Stimulated activated CD4-positive, alpha-beta T cell treated with anti-CD3 and anti-CD28 coated beads, Interleukin-1b, Interleukin-23, amount 100 ng/mL, for 1 hour (primary cell): ENCODE measurements at places on chromosomes 1 and 21.

GRCh38 chr1:163974120-163974519 is 584.9 kb upstream of the PBX1 start:
- no peak for DNase-seq

DNA sequence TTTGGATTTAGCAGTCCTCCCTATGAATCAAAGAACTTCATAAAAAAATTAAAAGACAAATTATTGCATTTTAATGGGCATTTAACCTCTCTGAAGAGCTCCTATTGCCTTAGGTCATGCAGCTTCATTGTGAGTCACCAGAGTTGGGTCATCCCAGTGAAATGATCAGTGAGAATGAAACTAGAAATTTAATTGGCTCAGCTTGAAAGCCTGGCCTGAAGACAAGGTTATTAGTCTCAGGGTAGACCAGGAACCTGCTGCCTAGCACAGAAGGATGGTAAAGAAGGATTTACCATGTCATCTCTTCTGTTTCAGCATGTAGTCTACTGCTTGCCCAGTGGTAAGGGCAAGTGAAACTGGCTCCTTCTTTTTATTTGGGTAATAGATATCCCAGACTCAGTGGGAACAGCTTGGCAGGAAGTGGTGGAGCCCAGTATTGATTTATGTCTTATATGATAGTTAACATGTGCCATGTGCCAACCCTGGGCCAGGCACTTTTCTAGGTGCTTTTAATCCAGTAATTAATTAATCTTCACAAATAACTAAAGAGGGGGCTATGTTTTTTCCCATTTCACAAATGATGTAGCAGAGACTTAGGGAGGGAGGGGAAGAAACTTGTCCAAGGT is 23.6 kb downstream of the LAMC2 start:
- no peak for DNase-seq

DNA sequence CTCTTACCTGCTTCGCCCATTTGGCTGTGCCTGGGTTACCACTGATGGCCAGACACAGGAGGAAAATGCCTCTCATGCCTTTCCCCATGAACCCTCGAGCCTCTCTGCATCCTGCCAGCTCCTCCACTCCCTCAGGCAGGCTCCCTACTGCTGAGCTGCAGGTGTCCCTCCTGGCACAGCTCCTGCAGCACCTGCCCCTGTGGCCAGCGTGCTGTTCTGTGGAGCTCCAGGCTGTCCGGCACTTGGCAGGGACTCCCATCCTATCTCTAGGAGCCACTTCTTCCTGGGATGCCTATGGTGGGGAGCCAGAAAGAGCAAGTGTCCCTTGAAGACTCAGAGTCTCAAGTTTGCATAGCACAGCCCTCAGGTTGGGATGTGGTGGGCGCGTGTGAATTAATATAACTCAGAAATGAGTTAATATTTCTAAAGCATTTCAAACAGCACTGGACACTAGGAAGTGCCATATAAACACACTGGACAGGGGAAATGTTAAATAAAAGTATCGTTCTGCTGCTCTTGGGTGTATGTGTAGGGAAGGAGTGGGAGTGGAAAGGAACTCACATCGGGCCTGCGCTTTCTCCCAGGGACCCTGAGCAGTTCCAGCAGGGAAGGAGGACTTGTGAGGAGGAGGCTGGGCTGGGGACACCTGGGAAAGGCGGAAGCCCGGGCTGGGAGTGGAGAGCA is 2.7 kb downstream of the LRRC71 start:
- DNase-seq = no peak

- no peak for DNase-seq
Measured at GRCh38 chr1:29420202-29420601, 183.9 kb downstream of the PTPRU start.

GRCh38 chr21:33162436-33162951 is 67.2 kb upstream of the IFNAR2 start:
- no peak for DNase-seq

- no peak for DNase-seq
Measured at GRCh38 chr21:39077876-39078275, 105.4 kb downstream of the PSMG1 start.

DNA sequence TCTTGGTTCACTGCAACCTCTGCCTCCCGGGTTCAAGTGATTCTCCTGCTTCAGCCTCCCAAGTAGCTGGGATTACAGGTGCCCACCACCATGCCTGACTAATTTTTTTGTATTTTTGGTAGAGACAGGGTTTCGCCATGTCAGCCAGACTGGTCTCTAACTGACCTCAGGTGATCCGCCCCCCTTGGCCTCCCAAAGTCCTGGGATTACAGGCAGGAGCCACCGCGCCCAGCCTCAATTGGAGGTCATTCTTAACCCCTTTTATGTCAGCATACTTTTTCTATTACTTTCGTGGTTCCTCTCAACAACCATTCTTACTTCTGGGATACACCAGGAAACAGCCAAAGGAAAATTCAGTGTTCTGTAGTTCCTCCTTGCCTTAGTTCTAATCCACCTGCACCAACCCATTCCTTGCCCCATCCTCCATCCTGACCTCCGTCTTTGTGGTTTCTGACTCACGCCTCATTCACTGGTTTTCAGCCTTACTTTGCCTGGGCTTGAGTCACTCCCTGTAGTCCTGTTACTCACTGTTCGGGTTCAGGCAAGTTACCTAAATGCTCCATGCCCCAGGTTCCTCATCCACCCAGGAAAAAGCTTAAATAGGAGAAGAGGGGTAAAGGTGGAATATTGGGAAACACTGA is 12.9 kb upstream of the BCL10 start:
- DNase-seq = no peak

GRCh38 chr1:203182387-203182953 is 4.0 kb downstream of the CHI3L1 start:
- DNase-seq = no peak

DNA sequence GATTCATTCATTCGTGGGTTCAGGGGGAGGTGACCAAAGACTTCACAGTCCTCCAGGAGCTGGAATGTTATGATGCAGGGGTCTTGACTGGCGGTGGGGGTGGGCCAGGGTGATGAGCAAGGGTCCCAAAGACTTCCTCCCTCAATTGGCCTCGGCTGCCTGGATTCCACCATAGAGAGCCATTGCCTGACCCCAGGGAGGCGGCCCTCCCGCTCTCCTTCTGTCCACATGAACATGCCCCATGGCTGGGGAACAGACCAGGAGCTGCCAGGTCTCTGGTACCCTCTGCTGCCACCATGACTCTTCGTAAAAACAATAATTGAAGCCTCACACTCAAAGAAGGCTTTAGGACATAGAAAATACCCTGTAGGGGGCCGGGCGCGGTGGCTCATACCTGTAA is 102.5 kb upstream of the CASZ1 start:
- DNase-seq = no peak

GRCh38 chr1:76186554-76187170 is 112.1 kb downstream of the ST6GALNAC3 start:
- DNase-seq = no peak

- DNase-seq = no peak
Measured at GRCh38 chr1:5936126-5936525, 56.1 kb downstream of the NPHP4 start.

DNA sequence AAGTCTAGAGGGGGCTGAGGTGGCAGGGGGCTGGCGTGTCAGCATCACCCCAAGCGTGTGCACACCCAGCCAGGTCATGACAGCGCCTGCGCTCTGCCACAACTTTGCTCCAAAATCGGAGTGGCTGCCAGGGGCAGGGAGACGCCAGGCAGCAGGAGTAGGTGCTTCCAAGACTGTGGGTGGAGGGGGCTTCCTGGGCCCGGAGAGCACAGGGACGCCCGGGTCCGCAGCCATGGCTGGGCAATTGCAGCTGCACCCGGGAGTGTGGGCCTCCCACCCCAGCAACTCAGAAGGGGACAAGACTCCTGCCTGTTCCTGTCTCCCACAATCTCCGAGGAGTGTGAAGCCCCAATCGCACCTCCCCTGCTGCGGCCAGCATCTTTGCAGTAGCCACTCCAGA is 53.1 kb upstream of the CYYR1 start:
- DNase-seq = no peak

- DNase-seq = no peak
Measured at GRCh38 chr1:170095976-170096748, 21.7 kb upstream of the KIFAP3 start.

- DNase-seq = no peak
Measured at GRCh38 chr1:61318319-61319125, 236.2 kb downstream of the NFIA start.

DNA sequence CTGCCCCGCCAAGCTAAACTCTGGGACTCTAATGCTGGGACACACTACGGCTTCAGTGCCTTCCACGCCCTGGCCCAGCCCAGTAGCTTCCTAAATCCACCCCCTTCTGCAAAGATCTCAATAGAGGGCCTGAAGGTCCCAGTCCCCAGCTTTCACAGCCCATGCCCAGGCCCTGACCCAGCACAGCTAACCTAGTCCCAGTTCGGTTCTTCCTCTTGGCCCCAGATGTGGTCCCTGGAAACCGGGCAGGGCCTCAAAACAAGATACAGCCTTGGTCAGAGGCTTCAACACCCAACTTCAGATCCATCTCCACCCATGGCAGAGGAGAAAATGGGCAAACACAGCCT is 646 bp upstream of the PDZK1IP1 start:
- no peak for DNase-seq

- DNase-seq = no peak
Measured at GRCh38 chr1:232127190-232127589, 500.6 kb downstream of the DISC1 start.

DNA sequence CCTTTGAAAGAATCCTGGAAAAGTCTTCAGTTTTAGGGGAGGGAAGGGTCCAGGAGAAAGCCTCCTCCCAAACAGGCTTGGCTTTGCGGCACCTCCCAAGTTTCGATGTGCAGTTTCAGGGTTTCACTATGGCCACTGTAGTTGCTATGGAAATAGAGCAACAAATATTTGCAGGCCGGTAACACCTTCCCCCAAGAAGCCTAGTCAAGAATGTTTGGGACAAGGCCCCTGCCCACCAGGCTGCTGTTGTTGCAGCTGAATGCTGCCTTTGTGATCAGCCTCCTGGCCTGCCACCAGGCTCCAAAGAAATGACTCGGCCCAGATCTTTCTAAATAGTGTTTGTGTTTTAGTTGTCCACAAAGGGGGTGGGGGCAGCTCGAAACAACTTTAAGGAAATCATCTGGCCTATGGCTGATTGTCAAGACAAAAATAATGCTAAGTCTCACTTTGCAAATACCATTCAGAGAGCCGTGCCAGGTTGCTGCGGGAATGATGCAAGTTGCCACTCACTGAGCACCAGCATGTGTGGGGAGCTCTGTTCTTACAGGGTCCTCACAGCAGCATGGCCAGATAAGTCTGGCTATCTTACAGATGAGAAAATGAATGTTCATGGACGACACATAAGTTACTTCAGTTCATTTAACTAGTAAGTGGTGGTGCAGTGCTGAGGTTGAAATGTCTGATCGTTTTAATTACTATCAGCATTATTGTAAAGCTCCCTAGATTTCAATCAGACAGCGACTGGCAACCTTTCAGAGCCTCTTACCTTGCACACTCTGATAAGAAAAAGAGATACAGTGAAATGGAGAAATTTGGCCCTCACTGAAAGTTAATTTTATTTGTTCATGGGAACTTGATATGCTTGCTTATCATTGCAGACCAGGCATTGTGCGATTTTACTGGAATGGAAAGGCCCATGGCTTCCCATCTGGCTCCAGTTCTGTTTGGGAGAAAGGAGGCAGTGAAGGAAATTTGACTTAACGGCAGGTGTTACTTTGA is 91.2 kb upstream of the JUN start:
- DNase-seq = no peak

DNA sequence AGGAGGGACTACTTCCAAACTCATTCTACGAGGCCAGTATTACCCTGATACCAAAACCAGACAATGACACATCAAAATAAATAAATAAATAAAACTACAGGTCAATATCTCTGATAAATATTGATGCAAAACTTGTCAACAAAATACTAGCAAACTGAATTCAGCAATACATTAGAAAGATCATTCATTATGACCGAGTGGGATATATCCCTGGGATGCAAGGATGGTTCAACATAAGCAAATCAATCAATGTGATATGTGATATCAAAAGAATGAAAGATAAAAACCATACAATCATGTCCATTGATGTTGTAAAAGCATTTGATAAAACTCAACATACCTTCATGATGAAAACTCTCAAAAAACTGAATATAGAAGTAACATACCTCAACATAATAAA is 36.7 kb downstream of the NME7 start:
- no peak for DNase-seq

GRCh38 chr1:17723684-17724083 is 31.4 kb upstream of the ACTL8 start:
- DNase-seq = no peak

DNA sequence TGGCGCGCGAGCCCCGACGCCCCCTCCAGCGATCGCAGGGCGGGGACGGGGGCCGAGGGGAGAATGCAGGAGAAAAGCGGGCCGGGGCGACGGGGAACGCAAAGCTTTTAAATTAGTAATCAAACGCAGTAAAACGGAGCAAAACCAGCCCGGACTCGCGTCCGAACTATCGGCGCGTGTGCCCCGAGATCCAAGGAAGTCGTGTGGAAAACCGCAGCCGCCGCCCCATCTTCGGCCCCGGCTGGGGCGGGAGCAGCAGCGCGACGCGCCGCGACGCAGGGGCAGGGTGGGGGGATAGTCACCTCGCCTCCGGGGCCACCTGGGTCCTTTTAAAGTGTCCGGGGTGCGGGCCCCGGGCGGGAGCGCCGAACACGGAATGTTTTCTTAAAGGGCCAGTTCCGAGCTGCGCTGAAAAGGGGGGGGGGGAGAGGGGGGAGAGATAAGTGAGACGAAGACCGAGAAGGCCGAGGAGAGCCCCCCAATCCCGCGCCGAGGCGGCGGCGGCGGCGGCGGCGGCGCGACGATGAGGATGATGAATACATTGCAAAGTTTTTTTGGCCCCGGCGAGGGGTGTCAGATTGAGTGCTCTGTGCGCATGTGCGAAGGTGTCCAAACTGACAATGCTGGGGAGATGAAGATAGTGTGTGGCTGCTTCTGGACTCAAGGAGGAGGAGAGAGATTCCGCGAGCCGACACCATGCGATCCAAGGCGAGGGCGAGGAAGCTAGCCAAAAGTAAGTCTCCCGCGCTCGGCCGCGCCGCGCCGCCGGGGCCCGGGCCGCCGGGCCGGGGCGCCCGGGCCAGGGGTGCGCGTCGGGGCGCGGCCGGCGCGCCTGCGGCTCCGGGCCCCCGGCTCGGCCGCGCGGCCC is at the start of gene PRDM16:
Gene PRDM16 (plus strand): TSS at position 640 of the 868 bp plus-strand sequence. CDS start 57 bp downstream, at position 697.
- DNase-seq = no peak

GRCh38 chr1:93588206-93588605 is 93.4 kb downstream of the BCAR3 start:
- no peak for DNase-seq

DNA sequence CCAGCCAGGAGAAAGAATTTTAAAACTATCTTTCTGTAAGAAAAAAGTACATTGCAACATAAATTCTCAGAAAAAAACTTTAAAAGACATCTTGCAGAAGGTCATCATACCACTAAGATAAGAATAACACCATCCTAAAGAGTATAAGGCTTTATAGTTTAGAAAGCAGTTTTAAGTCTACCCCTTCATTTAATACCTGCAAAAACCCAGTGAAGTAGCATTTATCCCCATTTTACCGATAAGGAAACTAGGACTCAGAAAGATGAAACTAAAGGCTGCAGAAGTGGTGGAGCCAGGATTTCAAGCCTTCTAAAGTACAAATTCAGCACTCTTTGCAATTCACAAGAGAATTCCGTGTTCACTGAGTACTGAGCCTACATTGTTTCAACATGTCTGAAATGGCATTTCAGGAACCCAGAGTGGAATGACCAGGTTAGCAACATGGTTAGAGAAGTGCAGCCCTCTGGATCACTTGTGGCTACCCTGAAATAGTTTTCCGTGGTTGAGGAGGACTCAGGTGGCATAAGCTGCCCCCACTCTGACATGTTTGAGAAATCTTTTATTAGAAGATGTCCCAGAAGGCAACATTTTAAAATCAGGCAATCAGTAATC is 6.7 kb downstream of the MYCL start:
- no peak for DNase-seq
